ENCODE measurements at places on chromosomes 1 and 21.
A peak's percentile ranks its signal among the peaks of the same experiment; 100 is the strongest.

DNA sequence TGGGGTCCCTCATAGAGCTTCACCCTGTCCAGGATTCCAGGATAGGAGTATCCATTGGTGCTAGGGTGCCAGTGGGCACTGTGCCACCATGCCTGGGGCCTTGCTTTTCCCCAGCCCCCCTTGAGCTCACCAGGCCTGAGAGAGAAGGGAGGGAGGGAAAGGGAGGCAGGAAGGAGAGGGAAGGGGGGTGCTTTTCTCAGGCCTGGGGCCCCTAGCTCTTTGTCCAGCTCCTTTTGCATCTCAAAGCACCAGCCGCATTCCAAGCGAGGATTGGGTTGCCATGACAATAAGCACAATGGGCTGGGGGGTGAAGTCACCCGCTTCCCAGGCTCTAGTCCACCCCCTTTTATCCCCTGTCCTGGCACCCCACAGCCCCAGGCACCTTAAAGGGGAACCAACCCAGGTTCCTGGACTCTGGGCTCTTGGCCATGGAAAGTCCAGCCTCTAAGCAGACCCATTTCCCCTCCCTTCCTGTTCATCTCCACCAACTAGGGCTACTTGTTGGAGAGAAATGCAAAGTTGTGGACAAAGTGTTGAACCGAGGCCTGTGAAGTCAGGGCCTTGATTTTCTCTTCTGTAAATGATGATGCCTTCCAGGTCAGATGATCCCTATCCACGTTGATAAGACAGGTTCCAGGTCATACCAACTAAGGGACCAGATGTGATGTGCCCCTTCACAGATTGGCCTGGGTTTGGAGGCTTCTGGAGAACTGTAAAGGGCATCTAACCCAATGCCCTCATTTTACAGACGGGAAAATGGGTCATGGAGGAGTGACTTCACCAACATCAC, 11.4 kb downstream of the THBS3 start:
- no peak for DNase-seq

GRCh38 chr1:110407260-110408210, at the start of gene LAMTOR5:
LAMTOR5 (minus strand) TSS chr1:110407694; CDS start chr1:110407620, 74 bp downstream.
- peak; percentile 89 for DNase-seq

- DNase-seq, result no peak
Observed at GRCh38 chr1:15667362-15667761, 16.8 kb upstream of the PLEKHM2 start.

DNA sequence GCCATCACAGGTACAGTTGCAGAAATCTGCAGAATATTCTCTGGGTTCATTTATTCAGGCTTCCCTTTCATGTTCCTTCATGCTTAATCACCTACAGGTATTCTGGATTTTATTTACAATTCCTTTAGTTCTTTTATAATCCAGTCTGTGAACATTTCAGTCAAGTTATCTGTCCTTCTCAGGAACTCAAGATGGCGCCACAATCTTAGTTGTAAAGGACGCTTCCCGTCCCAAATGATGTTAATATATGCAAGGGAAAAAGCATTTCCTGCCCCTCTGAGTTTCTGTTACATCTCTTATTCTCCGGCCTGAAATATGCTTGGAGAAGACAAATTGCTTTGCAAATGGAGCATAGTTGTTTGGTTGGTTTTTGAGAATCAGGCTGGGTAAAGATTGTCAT, 19.3 kb downstream of the F3 start:
- DNase-seq, result no peak

- no peak for DNase-seq
Observed at GRCh38 chr1:196654271-196654670, 2.4 kb downstream of the CFH start.

DNA sequence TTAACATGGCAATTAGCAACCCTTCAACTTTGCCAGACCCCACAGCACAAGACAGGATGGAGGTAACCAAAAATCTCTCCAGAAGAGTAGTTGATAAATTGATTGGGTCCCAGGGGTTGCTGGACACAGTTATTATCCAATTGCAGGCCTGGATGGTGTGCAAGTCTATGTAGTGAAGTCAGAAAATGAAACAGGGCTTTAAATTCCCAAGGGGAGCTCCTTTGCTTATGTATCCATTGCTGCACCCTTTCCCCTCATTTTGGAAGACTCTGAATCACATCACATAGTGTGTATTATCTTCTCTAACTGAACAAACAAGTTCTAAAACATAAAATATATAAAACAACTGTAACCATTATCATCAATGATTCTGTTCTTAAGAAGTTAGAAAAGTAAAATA, 550.2 kb downstream of the LMO4 start:
- DNase-seq, result no peak

DNA sequence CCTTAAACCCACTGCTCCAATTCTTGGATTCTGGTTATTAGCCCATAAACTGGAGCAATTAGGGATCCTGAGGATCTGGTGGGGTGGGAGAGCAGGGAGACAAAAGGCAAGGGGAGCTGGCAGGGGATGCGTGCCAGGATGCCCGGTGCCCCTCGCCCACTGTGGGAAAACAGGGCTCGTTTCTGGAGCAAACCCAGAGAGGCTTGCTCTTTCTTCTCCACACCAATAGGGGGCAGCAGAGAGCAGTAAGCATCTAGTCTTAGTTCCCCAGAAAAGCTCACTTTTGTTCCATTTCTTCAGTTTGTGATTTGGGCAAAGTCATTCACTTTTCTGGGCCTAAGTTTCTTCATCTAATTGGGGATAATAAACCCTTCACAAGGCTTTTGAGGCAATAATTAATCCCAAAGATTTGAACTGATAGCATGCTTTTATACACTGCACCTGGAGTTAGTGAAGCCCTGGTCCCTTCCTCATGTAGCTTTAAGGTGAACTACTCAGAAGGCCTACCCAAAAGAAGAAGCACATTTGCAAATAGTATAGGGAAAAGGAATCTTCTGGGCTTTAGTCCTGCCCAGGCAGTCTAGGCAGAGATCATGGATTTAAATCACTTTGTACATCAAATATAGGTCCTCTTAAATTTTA, 160.6 kb upstream of the USP24 start:
- peak; percentile 40 for DNase-seq

Data from HS-27A (cell line).